ENCODE measurements at places on chromosomes 5 and 9.

GRCh38 chr5:14011089-14012020 lies 66.9 kb upstream of the DNAH5 start:
- DNase-seq, result peak; percentile 60

- no peak for DNase-seq
These were observed 494 bp downstream of the CDKN2AIPNL start for GRCh38 chr5:134411228-134411545.

GRCh38 chr9:89523948-89524347 lies 26.0 kb upstream of the SEMA4D start:
- no peak for DNase-seq

- DNase-seq, result no peak
These were observed 244.1 kb downstream of the MED10 start for GRCh38 chr5:6134281-6134680.

DNA sequence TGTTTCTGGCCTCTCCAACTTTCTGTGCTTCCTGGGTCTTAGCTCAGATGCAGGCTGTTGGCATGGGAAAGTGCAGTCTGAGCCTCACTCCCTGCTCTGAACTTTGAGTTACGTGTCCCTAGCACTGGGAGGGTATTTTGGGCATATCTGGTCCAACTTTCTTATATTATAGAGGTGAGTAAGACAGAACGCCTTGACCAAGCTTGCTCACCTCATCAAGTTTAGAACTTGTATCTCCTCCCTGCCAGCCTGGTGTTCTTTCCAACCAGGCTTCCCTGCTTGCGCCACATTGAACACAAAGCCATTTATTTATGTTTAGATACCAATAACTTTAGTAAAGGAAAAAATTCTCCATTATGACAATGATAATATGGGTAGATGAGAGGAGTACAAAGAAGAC lies 33.2 kb downstream of the TNC start:
- no peak for DNase-seq

DNA sequence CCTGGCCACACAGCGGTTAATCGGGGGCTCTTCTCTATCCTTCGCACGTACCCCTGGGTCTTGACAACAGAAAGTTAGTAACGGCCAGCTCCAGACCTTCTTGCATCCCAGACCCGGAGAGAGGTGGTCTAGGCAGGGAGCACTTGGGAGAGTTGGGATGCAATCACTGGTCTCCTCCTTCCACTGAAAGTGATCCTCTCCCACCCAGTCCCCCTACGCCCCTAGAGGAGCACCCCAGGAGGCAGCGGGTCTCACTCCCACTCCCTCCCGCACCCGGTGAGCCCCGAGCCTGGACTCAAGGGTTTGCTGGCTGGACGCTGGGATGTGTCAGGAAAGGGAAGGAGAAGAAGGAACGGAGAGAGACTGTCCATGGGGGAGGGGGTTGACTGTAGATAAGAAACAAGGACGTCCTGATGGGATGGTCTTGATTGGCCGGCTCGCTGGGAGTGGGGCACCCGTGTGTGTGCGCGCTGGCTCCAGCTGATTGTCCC lies 2.0 kb downstream of the RORB start:
- DNase-seq, result no peak

- DNase-seq, result no peak
These were observed 624 bp upstream of the RETREG1 start for GRCh38 chr5:16617274-16617968.

DNA sequence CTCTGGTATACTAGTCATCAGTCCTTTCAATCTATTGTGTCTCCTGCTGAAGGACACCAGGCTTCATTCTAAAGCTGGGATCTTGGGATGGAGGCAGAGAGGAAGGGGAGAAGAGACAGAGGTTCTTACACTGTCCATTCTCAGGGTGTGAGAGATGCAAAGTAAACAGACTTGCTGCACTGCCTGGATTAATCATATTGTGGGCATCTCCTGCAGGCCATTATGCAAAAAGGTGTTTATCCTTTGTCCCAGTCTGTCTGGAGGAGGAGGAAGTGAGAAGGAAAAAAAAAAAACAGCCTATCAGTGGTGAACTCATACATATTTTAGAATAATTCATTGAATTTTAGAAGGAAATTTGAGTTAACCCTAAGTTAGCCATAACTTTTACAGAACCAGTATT lies 92.9 kb upstream of the TNPO1 start:
- DNase-seq, result no peak

DNA sequence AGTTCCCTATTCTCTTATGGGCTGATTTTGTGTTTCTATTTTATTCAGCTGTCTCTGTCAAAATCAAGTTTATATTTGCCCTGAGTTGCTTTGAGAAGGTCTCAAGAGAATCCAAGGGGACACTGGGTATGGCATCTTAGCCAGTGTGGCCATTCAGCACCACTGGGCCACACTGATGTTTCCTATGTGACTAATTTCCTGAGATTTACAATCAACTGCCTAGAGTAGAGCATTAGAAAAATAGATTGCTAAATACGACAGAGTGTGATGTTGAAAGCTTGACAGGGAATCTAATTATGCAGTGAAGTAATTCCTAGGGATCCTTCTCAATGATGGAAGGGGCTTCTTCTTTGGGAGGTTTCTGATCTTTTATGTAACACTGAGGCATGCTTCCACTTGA lies 141.7 kb downstream of the SV2C start:
- DNase-seq, result no peak

GRCh38 chr9:71363286-71363961 lies 242.0 kb upstream of the TRPM3 start:
- DNase-seq, result no peak

DNA sequence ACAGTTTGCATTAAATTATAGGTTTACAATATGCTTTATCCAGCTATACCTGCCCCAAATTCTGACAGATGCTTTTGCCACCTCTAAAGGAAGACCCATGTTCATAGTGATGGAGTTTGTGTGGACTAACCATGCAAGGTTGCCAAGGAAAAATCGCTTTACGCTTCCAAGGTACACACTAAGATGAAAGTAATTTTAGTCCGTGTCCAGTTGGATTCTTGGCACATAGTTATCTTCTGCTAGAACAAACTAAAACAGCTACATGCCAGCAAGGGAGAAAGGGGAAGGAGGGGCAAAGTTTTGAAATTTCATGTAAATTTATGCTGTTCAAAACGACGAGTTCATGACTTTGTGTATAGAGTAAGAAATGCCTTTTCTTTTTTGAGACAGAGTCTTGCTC lies 41.0 kb downstream of the FXN start:
- DNase-seq, result no peak
